ENCODE measurements at places on chromosomes 12 and 14. TPM values are rescaled to one million over a fixed set of nuclear protein-coding genes. Genes with fewer than 3 reads are reported as not detected.

- DNase-seq: no peak
Measured at GRCh38 chr12:106907411-106907810, 48.3 kb upstream of the TMEM263 start.

GRCh38 chr14:93308686-93309345 is 24.0 kb downstream of the BTBD7 start:
- DNase-seq: no peak

DNA sequence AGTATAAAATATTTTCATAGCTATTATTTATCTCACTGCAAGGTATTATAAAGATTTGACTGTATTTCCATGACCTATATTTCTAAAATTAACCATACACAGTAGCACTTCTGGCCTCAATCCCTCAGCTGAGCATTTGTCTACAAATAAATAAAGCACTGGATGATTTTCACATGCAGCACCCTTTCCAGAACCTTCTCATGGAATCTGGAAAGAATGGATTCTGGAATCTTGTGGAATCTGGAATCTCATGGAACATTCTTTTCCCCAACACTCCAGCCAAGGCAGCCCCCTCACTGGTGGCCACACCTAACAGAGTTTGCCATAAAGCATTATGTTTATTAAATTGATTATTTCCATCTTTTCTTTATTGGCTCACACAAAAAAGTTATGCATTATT is 199.2 kb downstream of the MSRB3 start:
- no peak for DNase-seq

GRCh38 chr14:22519877-22520685 is 68.9 kb downstream of the DAD1 start:
- peak; percentile 61 for DNase-seq

Gene APOLD1
- polyA plus RNA-seq: 3.8 TPM

- DNase-seq: no peak
Measured at GRCh38 chr14:65926935-65927700, 514.6 kb downstream of the FUT8 start.

Gene HOXC10
- polyA plus RNA-seq: not detected

Gene ESPL1
- 3.3 TPM for polyA plus RNA-seq

DNA sequence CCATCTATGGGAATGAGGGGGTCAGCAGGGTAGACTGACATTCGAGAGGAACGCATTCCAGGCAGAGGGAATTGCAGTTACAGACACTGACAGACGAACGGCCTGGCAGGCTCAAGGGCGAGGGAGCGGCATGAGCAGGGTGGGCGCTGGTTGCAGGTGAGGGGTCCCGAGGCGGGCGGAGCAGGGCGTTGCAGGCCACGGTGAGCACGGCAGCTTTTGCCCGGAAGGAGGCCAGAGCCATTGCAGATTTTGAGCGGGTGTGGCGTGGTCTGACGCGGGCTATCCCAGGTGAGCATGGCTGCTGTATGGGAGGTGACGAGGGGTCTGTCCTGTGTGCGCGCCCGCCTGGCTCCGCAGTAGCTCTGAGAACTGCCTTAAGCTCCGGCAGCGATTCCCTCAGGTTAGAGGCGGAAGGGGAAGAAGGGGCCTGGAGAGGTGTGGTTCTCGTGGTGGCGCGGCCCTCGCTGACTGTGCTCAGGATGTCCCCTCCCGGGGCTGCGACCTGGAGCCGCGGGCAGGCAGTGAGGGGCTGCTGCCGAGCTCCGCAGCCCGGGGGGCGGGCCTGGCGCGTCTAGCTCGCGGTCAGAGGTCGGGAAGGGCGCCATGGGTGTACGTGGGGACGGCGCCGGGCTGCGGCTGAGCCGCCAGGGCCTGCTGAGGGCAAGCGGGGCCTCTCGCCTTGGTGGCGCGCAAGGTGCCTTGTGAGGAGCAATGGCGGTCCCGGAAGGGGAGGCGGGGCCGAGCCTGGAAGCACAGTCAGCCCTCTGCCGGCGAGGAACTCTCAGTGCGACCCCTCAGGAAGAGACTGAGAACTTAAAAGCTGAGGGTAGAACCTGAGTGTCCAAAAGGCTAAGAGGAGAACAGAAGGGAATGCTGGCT is 177.1 kb downstream of the CACNA1C start:
- DNase-seq: no peak

DNA sequence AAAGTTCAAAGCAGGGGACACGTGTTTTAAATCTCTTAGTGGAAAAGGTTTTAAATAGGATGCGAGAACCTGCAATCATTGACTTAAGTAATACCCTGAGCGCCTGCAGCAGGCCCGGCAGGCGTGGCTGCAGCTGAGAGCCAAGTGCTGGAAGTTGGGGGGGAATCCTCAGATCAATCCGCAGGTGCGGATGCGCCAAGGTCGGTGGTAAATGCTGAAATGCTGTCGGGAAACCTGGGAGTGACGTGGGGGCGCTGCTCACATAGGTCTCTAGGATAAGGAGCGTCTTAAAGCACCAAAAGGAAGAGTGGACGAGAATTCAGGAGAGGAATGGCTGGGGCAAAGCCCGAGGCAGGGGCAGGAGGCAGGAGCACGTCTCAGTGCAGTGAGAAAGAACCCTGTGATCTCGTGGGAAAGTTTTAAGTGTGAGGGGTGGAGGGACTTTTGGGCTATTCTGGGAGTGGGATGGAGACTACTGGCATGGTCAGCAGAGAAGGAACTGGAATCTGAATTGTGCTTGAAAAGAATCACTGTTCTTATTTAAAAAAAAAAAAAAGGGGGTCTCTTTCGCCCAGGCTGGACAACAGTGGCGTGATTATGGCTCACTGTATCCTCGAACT is 883 bp upstream of the CDCA4 start:
- DNase-seq: peak; percentile 50

GRCh38 chr12:51392556-51393237 is 1.5 kb upstream of the GALNT6 start:
- peak; percentile 83 for DNase-seq

Gene ARMH4
- polyA plus RNA-seq: 6.5 TPM

DNA sequence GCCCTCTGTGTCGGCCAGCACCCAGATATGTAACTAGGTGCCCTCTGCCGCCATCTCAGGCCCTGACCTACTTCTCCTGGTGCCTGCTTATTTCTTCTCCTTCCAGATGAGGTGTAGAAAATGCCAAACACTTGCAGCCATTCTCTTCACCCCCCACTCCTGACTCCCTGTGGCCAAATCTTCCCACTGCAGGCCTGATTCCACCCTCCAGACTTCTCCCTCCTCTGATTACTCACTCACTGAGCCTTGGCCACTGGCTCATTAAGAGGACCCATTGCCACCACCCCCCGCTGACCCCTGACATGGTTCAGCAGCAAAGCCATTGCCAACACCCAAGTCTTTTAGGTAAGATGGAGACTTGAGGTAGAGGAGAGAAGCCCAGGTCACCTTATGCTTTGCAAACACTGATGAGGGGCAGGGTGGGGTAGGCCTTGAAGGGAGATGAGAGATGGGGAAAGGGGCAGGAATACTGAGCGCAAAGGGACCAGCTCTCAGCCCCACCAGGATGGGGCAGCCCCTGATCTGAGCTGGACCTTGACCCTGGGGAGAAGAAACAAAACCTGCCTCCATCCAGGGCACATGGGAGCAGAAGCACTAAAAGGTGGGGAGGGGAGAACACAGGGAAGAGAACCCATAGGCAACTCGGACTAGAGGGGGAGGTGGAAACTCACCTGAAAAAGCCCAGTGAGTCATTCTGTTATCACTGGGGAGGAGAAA is 25.1 kb upstream of the ANO2 start:
- peak; percentile 24 for DNase-seq

DNA sequence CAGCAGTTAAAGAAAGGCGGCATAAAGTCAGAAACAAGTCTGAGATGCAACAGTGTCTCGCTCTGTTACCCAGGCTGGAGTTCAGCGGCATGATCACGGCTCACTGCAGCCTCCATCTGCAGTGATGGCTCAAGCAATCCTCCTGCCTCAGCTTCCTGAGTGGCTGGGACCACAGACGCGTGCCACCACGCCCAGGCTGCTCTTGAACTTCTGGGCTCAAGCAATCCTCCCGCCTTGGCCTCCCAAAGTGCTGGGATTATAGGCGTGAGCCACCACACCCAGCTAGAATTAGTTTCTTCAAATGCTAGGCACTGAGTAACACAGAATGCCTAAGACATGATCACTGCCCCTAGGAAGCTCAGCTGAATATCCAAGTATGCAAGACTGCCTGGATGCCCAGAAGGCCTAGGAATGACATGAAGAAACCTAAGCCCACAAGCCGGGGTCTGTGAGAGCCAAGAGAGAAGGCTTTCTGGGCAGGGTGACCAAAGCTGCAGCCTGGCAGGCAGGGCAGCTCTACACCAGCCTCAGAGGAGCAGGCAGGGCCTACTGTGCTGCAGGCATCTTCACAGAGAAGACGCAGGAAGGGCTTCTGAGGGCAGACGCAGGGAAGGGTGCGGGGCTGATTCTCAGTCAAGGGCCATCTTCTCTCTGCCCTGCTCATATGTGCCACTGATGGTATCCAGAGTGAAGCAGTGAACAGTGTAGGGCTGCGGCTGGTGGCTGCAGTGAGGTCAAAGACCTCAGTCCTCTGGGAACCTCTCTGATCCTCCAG is 4.3 kb upstream of the PPP2R5C start:
- DNase-seq: peak; percentile 3

All from GM23248 (cell line).